Kidney epithelial cell (primary cell): ENCODE measurements at places on chromosomes 6 and 20. TPM values are rescaled to one million over a fixed set of nuclear protein-coding genes. Genes with fewer than 3 reads are reported as not detected.

GRCh38 chr6:9428421-9429172, 986.3 kb downstream of the TFAP2A start:
- no peak for DNase-seq

DNA sequence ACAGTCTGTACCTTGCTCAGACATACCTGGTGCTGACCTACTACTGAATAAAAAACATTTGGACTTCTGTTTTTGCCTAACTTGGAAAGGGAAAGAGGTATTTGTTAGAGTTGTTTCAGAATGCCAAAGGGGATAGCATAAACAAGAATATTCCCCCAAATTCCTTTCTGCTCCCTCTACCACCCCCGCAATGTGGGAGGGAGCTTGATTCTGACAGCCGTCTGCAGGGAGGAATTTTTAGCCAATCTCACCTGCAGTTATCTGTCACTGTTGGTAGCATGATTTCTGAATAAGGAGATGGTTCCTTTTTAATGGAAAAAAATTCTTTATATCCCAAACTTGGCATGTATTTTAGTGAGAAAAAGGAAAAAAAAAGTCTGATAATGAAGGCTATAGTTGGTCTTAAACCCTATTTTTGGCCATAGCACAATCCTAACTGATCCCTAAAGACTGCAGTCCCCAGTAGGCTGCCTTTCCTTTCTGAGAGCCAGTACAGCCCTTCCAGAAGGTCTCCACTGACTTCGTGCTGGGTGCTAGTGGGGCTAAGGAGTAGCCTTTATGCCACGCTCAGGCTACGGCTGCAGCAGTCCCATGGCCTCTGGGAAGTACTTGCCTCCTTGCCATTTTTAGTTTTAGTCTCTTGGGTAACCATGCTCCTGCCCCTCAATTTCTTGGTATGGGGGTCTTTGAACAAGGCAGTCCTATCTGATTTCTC, 13.6 kb upstream of the PDE7B start:
- DNase-seq = no peak

- no peak for DNase-seq
Measured at GRCh38 chr6:169428532-169428931, 174.9 kb upstream of the THBS2 start.

DNA sequence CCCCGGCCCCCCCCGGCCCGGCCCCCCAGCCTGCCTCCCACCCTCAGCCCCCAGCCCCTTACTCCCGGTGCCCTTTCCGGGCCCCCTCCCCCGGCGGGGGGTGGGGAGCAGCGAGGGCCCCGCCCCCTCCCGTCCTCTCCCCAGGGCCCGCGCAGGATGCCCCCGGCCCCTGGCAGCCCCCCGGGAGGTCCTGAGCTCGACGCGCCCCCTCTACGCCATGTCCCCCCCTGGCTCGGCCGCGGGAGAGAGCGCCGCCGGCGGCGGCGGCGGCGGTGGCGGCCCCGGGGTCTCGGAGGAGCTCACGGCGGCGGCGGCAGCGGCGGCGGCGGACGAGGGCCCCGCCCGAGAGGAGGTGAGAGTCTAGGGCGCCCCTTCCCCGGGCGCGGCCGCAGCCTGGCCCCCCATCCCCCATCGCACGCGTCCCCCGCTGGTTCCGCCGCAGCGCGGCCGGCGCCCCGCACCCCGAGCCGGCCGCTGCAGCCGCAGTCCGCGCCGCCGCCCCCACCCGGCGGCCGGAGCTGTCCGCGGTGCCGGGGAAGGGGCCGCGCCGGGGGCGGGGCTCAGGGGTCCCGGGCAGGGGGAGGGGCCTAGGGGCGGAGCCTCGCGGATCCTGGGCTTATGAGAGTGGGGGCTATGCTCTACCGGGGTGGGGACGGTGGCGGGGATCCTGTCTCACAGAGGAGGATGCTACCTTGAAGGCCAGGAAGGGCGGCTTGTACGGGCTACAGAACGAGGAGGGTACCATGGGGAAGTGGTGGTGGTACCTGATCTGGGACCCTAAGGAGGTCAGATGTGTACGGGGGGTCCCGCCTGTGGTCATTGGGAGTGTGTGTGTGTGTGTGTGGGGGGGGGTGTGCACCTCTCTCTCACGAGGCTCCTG, 516 bp downstream of the TMEM151B start:
- no peak for DNase-seq

DNA sequence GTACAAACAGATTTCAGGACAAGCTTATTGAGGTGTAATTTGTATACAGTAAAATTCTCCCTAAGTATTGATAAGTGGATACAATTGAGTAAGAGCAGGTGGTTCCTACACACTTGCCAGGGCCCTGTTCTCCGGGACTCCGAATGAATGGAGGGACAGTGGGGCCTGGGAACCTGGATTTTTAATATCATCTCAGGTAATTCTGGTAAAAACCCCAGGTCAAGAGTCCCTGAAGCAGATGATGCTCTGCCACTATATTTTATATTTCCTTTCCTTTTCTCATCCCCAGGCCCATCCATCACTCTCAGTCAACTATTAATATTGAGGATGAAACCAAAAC, 104.9 kb downstream of the FYN start:
- DNase-seq = no peak

HS3ST5 gene
- total RNA-seq = 0.14 and 0.25 TPM in 2 replicates

DNA sequence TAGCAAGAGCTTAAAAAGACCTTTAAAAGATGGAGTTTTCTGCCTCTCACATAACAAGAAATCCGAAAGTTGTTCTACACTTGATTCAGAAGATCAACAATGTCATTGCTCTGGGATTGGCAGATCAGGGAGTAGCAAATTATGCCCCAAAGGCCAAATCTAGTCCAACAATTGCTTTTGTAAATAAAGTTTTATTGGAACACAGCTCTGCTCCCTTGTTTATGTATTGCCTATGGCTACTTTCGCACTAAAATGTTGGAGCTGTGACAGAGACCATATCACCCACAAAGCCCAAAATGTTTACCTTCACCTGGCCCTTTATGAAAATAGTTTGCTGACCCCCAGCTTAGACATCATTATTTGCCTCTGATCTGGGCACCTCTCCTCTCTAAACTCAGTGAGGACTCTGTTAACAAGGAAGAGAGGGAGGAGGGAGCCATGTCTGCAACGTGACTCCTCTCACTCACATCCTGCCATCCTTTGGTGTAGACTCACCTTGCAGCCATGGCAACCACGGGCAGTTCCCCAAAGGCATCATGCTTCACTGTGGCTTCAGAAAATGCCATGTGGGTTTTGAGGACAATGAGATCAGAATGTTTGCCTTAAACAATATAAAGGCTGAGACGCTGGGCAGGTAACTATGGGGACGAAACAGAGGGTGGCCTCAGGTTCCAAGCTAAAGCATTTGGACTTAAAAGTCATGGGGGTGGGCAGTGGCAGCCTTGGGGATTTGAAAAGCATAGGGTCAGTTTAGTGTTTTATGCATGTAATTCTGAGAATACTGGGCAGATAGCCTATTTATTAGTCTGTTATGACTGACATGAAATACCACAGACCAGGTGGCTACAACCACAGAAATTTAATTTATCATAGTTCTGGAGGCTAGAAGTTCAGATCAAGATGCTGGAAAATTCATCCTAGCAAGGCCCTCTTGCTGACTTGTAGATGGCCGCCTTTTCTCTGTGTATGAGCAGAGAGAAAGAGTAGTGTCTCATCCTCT, 149.7 kb upstream of the TNFAIP3 start:
- DNase-seq = peak; percentile 72

- DNase-seq = no peak
Measured at GRCh38 chr6:27138837-27139755, 108.4 kb upstream of the PRSS16 start.

DNA sequence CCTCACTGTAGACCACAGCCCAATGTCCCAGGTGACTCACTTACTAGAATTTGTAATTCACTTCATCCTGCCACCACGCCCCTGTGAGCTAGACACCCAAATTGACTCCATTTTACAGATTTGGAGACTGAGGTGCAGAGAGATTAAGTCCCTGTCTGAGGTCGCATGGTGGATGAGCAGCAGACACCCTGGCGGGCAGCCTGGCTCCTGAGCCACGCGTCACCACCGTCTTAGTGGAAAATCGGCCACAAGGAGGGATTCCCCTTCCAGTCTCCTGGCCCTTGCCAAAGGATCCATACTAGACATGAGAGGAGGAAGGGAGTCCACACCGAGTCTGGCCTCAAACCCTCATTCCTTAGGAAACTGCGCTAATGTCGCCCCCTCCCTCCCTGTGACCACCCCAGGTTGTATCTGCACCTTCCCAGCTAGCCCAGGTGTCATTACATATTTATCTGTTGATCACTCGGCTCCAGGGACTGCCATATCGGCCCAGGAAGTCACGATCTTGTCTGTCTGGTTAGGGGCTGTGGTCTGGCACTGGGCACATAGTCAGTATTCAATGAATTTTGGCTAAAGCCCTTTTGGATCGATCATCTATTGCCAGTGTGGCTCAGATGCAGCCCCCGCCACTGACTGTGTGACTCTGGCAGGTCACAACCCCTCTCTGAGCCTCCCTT, 25.7 kb upstream of the PTGIS start:
- no peak for DNase-seq

DNA sequence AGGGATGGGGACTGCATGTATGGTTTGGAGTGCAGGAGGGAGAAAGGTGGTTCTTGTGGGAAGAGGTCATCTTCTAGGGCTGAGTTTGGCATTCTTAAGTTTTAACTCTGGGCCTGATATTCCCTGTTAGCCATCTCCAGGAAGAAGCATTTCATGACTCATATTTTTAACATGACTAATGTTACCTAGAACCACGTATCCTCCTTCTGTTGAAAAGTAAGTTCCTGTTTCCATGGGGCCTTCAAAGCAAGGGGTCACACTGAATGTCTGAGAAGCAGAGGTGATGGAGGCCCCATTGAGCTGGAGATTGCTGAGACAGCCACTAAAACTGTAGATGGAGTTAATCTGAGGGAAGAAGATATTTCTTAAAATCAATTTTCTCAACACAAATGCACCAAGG, 30.2 kb downstream of the FAM229B start:
- DNase-seq = peak; percentile 23

GRCh38 chr6:170137176-170137891, 153.5 kb downstream of the DLL1 start:
- DNase-seq = no peak

- no peak for DNase-seq
Measured at GRCh38 chr20:57491373-57491772, 33.6 kb downstream of the CTCFL start.

- DNase-seq = peak; percentile 86
Measured at GRCh38 chr20:13009682-13010406, 1.1 kb downstream of the SPTLC3 start.

DNA sequence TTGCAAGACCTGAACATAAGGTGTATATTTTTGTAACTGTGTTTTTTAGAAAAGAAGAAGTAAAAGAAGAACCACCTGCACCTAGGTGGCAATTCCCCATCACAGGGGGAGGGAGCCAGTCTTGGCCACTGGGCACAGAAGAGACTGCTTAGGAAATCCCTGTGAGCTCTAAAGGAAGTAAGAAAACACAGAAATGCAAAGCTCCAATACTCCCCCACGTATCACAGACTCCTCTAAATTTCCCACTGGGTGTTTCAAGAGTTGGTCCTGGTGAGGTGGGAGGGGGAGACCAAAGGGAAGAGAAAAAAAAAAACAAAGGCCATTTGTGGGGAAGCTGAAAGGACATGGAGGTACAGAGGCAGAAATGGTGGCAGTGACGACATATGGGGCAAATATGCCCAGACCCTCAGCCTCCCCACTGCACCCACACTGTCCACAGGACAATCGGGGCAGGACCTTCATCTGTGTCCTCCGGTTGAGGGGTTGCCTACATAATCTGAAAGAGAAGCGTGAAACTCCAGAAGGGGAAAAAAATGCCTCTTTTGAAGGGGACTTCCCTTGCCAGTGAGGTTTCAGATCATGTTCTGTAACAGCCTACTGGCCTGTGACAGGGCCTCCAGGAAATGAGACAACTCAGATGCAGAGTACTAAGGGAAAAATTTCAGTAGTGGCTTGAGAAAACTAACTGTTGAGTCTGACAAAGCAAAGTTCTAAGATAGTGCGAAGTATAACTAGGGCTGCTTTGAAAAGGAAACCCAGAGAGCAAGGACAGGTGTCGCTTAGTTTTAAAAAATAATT, 226.2 kb upstream of the MARCKS start:
- DNase-seq = peak; percentile 70

GRCh38 chr6:45718871-45719270, 296.8 kb downstream of the CLIC5 start:
- DNase-seq = no peak

GRCh38 chr6:104623052-104623690, 236.5 kb downstream of the HACE1 start:
- no peak for DNase-seq

DNA sequence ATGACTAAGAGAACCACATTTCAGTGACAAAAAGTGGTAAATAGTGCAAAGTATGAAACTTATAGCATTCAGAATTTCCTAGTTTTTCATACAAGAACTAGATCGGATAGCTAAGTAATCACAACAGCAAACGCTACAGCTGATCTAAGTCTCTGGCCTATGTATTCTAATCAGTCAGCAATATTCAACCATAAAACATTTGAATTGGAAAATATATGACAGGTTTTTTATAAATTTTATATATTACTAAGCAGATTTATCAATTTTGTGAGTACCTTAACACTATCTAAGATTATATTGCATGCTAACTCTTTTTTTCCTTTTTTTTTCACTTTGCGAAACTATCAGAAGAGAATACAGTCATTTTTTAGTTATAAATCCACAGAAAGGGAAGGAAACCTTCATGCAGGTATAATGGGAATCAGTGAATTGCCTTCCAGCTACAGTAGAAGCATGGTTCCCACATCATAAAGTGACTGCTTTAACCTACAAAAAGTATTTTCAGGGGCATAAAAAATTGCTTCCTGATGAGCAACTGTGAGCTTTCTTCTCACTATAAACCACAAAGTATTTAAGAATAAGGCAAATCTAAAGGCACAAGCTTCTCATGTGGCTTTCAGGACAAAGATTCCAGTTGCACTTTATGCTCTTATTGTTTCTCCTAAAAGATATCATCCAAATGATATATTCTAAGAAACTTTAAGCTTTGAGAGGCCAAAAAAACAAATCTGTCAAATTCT, 74.0 kb upstream of the GJE1 start:
- DNase-seq = no peak

LCA5 gene
- total RNA-seq = 5.1 and 7.0 TPM in 2 replicates

GRCh38 chr6:782141-782540, 89.2 kb upstream of the EXOC2 start:
- no peak for DNase-seq

ZNF335 gene
- 20.3 and 26.7 TPM in 2 replicates for total RNA-seq

- no peak for DNase-seq
Measured at GRCh38 chr20:23246717-23247664, 103.6 kb upstream of the NXT1 start.

GRCh38 chr20:50077818-50078601, 34.9 kb downstream of the UBE2V1 start:
- DNase-seq = no peak

DNA sequence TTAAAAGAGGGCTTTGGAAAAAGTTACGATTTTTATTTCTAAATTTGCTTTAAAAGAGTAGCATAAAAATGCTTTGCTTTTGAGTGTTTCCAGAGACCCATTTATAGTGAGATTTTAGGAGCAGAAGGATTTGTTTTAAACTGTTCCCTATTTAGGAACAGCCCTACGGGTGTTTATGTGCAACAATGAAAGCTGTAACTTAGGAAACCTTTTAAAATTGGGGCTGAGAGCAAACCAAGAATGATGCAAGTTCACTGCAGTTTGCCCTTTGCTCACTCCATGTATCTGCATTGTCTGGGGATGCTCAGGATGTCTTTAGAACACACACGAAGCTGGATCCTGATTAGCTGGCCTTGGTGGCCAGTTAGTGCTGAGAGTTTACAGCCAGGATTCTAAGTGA, 40.9 kb downstream of the GHRH start:
- DNase-seq = no peak

TUBB1 gene
- not detected in 2 replicates for total RNA-seq

GRCh38 chr6:168095716-168096250, 16.8 kb upstream of the FRMD1 start:
- DNase-seq = no peak

- no peak for DNase-seq
Measured at GRCh38 chr6:106750142-106750918, 121.0 kb downstream of the QRSL1 start.

- no peak for DNase-seq
Measured at GRCh38 chr6:7238900-7239589, 74.0 kb downstream of the SSR1 start.
